ENCODE measurements at places on chromosomes 5 and 9.

DNA sequence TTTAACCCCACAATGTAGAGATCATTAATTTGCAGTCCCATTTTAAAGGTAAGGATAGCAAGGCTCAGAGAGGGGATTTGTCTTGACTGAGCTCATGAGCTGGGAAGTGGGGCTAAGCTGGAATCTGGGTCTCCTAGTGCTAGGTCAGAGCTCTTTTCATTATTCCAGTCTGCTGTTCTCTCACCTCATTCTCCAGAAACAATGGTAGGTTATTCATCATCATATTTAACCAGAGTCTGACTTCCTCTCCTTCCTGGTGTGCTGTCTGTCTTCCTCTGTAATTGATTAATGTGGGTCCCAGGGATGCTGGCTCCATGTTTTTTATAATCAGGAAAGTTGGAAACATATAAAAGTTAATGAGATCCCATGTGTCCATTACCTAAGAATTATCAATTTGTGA is 20.6 kb downstream of the C9orf43 start:
- DNase-seq, result no peak

DNA sequence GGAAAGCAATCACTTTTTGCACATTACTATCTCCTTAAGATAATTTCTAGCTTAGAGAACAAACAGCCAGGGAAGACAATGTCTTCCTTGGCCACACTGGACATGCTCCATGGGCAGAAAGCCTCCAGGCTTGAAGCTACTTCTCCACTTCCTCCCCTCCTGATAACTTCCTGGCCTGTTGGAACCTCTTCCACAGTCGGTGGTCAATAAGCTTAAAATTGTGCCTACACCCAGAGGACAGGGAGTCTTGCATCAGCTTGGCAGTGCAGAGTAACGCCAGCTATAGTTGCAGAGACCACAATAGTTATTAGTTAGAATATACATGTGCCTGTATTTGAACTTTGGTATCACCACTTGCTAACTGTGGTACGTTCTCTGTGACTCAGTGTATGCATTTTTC is 58.1 kb upstream of the ABCA1 start:
- DNase-seq, result no peak

DNA sequence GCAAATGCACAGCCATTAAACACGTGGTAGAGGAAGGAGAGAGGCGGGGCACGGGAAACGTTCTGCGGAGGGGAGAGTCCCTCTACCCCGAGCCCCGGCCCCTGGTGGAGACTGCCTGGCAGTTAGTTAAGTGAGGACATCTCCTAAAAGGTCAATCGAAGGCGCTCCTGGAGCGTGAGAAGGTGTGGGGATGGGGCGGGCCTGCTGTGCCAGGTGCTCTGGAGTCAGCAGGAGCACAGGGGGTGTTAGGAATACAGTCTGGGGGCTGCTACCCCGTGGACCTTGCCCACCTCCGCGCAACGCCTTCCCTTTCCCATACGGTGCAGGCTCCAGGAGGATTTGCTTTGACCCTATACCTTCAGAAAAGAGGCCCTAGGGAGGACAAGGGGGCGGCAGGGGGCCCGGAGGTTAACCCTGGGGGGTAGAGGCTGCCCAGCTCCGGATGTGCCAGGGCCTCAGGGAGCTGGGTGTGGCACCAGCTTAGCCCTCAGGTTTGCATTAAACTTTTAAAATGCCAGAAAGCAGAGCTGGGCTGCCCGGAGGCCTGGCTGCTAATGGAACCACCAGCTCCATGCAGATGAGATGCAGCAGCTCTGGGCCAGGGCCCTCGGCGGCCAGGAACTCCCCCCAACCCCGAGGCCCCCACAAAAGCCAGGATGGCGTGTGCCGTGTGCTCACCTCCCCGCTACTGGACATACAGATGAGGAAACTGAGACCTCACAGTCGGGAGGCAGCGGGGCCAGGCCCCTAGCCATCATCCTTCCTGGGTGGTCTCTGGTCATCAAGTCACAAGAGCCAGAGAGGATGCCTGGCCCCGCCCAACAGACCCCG is 39.2 kb downstream of the NACC2 start:
- DNase-seq, result no peak

DNA sequence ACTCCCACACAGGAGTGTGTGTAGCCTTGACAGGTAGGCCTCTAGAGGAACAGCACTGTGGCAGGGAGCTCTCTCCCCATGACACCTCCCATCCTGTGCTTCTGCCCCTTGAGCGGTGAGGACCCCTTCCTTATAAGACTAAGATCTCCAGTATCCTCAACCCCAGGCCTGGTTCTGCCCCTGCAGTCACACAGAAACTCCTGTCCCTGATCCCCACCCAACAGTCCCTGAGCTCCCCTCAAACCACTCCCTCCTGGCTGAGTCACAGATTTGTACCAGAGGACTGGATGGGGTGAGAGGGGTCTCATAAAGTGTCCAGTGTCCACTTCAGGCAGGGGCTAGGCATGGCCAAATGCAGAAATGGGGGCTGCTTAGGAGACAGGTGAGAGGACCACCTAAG is 47.8 kb upstream of the CDKN2AIPNL start:
- no peak for DNase-seq

- DNase-seq, result no peak
These were observed 27.9 kb downstream of the MED10 start for GRCh38 chr5:6350277-6351090.

DNA sequence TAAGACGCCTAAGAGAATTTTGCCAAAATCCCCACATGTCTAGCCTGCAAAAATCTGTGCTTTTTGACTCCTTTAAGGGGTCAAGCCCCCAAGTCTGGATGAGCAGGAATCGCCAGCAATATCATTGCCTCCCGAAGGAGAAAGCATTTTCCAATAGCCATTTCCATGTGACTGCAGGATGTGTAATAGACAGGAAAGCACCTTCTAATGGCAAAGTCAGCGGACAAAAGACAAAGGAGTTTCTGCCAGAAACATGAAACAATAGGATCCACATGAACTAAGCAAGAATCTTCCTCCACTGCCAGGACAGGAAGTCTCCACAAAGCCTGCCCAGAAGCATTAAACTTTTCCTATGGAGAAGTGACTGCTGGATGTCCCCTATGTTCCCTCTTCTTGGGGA is 177.1 kb upstream of the PCSK5 start:
- no peak for DNase-seq

- DNase-seq, result no peak
These were observed 819 bp downstream of the LSM11 start for GRCh38 chr5:157744051-157745011.

DNA sequence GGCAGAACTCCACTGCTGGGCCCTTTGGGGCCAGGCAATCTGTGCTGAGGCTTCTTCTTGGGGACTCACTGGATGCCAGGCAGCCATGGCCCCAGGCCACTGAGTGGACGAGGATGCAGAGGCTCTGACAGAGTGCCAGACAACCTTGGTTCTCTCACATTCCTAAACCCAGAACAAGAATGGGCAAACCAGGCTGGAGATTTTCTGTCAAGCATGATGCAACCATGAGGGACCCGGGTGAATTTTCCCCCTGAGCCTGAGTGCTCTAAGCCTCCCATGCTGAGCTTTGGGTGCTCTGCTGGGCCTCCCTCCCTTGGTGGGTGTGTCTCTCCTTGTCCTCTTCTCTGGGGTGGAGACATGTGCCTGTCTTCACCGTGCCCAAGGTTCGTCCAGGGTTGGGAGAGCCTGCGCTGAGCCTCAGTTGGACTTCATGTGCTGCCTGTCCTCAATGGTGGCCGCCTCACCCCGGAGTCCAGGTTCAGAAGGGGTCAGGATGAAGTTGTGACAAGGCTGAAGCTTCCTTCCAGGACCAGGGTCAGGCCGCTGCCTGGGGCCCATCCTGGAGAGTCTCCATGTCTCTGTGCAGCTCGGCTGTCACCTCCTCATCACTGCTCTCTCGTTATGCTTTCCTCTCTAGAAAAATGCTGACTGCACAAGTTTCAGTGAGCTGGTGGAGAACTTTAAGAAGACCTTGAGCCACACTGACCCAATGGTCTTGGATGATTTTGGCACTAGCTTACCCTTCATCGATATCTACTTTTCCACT is 24.1 kb downstream of the PITX1 start:
- DNase-seq, result no peak

GRCh38 chr9:100595391-100596199 is 17.7 kb downstream of the CAVIN4 start:
- no peak for DNase-seq

DNA sequence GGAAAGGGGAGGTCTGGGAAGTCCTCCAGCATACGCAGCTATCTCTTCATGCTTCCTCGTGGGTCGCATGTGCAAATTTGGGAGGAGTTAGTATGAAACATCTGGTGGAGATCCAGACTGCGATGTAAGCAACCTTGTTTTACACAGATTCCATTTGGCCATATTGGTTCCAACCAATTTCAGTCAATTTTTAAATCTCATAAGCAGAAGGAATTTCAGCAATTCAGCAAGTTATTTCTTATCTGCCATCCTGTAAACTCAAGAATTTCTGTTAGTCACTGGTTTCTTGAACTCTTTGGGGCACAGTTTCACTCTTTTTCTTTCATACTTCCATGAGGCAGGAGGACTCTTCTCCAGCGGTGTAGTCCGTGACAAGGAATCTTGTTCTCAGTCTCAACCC is 130.4 kb upstream of the CLINT1 start:
- no peak for DNase-seq

DNA sequence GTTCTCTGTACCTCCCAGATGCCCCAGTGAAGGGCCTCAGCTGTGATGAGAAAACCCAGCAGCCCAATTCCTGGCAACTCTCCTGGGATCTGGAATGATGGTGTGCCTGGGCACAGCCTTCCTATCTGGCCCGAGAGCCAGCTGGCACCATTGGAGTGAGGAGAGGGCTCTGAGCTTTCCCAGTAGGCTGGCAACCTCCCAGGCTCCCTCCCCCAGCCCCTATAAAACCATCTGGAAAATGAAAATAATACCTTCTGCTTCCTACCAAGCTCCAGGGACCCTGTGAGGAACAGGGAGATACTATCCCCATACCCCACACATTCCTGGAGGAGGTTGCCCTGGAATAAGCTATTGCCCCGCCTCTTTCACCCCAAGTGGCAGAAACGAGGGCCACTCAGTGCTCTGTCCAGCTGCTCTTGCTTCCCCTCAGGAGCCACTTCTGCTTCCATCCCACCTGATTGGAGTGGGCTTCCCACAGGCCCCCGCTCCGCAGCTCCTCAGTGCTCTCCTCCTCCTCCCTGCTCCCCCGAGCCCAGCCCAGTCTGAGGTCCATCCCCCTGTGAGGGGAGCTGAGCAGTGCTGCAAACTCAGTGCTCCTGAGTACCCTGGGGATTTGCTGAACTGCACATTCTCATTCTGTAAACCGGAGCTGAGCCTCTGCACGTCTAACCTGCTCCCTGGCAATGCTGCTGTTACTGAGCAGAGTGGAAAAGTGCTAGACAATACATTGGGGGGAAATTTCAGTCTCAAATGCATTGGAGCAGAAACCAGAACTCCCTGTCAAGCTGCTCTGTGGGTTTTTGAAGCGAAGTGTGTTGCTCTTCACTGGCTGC is 74.7 kb downstream of the THBS4 start:
- DNase-seq, result no peak

- no peak for DNase-seq
These were observed 189.6 kb downstream of the NR3C1 start for GRCh38 chr5:143213851-143214363.

GRCh38 chr5:148312153-148312552 is at the start of gene SPINK7:
SPINK7 (plus strand) TSS chr5:148312423; CDS start chr5:148312484, 61 bp downstream.
- DNase-seq, result no peak

- no peak for DNase-seq
These were observed 13.9 kb upstream of the ZFP62 start for GRCh38 chr5:180874804-180875582.

DNA sequence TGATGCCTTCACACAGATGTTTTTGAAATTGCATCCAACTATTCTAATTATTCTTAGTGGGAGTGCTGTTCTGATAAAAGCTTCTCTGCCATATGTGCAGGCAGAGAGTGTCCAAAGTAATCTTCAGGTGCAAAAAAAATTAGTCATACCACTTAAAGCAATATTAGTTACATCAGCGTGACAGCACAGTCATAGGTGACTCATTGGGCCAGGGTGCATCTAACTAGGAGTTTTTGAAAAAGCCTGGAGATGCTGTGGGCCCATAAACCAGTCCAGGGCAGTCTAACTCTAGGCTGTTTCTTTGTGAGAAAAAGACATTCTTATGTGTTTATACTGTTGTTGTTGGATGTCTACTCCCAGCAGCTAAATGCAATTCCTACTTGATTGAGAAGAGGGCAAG is 33.0 kb upstream of the C6 start:
- DNase-seq, result no peak

DNA sequence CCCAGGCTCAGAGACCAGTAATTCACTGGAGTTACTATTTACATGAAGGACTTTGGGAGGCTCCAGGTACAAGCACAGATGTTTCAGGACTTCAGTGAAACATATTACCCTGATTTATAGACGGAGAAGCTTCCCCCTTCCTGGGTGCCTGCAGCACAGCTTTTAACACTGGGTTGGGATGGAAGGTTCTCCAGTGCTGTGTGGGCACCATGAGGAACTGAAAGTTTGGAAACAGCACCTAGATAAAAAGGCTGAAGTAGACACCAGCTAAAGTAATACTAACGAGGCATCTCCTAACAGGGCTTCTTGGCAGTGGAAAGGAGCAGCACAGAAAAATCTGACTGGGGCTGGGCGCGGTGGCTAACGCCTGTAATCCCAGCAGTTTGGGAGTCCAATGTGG is 70.7 kb downstream of the GCNT1 start:
- no peak for DNase-seq

DNA sequence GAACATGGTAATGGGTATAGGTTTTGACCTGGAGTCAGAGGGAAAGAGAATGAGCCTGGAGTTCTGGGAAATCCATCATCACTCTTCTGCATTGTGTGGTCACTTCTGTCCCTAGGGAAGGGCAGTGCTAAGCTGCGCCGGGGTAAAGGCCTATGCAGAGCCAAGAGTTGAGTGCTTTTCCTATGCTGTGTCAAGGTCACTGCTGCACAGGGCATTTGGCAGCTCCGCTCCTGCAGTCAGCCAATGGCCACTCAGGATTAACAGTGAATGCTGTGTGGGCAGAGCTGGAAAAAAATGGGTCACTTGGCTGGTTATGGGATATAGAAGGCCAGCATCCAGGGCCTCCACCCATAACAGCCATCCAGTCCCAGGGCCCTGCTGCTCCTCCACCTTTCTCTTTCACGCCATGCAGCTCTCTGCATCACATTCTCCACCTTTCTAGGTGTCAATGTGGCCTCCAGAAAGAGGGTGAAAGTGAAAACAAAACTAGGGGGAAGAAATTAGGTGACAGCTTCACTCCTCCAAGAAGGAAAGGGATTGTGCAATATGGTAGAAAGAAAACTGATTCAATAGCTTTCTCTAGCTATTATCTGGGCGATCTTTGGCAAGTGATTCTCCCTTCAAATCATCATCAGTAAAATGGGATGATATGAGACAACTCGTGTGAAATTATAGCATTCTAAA is 279.3 kb upstream of the ANKRD55 start:
- DNase-seq, result no peak

- no peak for DNase-seq
These were observed 221.2 kb downstream of the TLE1 start for GRCh38 chr9:81468084-81468595.

GRCh38 chr9:95580812-95581761 is 64.3 kb upstream of the PTCH1 start:
- DNase-seq, result no peak

DNA sequence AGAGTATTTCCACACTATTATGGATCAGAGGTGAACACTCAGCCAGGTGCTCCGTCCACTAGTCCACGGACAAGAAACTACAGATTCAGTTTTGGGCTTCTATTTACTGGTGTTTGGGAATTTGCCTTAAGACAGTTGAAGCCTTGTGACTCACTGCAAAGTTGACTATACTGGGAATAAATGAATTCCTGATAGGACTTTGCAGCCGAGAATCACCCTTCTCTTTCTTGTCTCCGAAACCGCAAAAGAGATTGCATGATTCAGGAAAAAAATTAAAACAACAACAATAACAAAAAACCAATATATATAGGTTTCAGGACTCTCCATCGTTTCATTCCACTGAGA is 716 bp downstream of the TMEM171 start:
- no peak for DNase-seq

Measured in stimulated activated CD8-positive, alpha-beta memory T cell treated with anti-CD3 and anti-CD28 coated beads, Interleukin-7, amount 100 ng/mL, for 1 hour (primary cell).